ENCODE measurements at places on chromosomes 11 and 22.

DNA sequence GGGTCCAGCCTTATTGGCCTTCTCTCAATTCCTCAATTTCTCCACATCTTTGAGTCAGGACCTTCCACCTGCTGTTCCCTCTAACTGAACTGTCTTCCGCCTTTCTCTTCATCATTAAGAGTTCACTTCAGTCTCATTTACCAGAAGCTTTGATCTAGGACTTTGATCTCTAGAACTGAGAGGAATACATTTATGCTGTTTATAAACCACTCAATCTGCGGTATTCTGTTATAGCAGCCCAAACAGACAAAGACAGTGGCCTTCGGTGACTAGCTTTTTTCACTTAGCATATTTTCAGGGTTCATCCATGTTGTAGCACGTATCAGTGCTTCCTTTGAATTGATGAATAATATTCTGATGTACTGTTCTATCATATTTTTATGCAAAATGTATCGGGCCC lies 10.5 kb downstream of the CLPB start:
- DNase-seq, result no peak

GRCh38 chr11:61453695-61454094 lies 23.8 kb downstream of the SDHAF2 start:
- DNase-seq, result no peak

DNA sequence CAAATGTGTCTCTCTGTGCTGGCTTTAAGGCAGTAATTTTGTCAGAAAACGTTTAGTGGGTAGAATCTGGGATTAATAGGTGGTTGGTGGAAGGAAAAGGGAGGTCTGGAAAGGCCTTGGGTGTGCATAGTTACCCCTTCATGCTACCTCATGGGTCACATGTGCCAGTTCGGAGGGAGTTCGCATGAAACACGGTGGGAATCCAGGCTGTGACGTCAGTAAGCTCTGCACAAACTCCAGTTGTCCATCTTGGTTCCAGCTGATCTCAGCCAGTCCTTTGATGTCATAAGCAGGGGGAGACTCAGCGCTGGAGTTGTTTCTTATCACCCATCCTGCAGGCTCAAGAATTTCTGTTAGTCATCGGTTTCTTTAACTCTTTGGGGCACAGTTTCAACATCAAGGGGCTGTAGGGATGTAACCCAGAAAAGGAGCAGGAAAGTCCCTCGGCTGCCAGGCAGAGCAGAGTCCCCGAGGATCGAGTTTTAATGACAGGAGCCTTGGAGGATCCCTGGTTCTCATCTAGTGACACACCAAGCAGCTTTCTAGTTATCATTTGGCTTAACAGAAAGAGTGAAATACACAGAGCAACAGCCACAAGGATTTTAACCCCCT lies 28.9 kb downstream of the MOV10L1 start:
- peak; percentile 56 for DNase-seq

- DNase-seq, result no peak
Measured at GRCh38 chr11:74279256-74279655, 32.2 kb downstream of the P4HA3 start.

GRCh38 chr22:42855721-42856120 lies 1.4 kb downstream of the ARFGAP3 start:
- no peak for DNase-seq

DNA sequence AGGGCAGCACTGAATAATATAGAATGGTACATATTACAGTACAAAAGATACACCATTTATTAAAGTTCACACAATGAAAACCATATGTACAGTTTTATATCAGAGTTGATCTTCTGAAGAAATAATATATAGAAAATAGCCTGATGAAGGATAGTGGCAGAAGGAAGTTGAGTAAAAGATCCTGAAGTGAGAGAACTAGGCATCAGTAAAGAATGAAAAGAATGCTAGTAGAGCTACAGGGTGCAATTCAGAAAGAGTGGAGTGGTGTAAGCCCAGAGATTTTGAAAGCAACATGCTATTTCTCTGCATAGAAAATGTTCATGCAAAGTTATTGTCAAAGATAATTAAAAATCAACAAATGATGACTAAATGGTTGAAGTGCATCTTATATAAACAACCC lies 1552.7 kb upstream of the TENM4 start:
- no peak for DNase-seq

DNA sequence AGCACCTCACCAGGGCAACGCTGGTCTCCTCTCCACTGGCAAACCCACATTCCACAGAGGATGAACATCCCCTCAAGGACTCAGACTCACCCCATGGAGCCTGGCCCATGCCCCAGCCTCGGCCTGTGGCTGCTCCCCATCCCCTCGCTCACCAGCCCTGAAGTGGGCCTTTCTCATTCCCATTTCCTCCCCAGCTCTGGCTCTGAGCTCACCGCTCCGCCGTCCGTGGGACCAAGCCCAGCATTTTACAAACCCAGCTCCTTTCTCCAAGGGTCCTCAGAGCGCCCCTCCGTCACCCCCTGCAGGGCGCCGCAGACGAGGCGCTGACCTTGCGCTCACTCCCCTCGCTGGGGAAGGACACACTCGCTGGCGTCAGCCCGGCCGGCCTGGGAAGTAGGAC lies 6.9 kb upstream of the IGF2 start:
- DNase-seq, result no peak

GRCh38 chr11:113518716-113519495 lies 43.7 kb upstream of the DRD2 start:
- DNase-seq, result no peak

- DNase-seq, result peak; percentile 15
Measured at GRCh38 chr11:85595285-85595884, 31.8 kb downstream of the DLG2 start.

GRCh38 chr11:27183672-27184457 lies 143.2 kb downstream of the BBOX1 start:
- DNase-seq, result peak; percentile 62

DNA sequence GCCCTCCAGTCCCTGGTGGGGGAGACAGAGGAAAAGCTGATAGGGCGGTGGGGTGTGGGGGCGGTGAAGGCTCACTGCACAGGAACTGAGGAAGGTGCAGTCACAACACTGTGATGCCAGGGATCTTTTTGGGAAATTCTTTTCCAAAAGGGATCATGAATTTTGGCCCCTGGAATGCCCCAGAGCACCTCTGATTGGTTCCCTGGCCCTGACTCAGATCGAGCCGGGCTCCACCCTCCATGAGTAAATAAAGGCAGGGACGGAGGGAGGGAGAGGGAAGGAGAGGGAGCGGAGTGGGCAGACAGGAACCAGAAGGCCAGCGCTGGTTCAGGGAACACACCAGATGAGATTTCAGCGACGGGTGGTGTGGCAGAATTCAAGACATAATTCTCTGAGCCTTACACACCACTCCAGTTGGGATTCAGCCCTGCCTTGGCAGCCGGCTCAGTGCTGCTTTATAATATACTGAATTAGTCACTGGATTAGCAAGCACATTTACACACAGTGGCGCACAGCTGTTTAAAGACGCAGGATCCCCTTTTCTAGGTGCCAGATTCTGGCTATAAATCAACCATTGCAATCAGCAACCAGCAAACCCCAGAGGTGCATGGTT lies 80.3 kb downstream of the ETS1 start:
- peak; percentile 92 for DNase-seq

DNA sequence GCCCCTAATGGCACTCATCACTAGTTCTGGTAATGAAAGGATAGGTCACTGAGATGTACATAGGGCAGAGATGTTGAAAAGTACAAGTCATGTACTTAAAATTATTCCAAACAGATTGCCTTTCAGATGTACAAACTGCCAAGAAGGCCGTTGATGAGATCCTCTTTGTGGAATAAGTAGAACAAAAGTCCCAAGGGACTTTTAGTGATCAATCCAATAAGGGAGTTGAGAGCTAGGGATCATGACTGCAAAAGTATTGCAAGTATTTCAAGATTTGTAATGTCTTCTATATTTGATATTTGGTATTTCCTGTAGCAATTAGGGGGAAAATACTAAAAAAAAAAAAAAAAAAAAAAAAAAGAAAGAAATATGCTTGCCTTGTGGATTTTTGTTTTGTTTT lies 82.2 kb downstream of the ATG16L2 start:
- DNase-seq, result no peak

DNA sequence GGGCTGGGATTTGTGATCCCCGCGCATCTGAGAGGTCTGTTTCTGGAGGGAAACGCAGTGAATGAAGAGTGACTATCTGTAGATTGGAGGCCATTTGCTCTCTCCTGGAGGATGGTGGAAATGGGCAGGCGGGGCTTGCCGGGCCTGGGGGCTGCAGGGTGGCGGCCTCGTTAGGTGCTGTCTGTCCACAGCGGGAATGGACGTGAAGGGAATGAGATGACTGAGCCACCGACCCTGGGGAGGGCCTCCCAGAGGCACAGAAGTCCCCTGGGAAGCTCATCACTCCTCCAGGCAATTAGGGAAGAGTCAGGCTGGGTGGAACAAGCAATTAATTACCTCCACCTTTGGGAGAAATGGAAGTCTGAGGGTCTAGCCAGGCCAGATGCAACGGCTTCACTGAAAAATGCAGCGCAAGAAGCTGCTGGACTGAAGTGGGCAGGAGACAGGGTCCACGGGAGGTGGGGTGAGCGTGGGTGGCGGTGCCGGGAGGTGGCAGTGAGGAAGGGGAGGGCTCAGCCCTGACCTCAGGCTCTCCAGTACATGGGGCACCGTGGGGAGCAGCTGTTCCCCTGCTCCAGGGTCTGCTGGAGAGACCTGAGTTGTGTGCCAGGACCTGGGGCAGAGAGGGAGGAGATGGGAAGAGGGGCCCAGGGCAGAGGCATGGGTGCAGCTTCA lies 524.5 kb downstream of the BRD1 start:
- DNase-seq, result no peak

GRCh38 chr22:46828323-46828900 lies 66.0 kb downstream of the TBC1D22A start:
- DNase-seq, result no peak

DNA sequence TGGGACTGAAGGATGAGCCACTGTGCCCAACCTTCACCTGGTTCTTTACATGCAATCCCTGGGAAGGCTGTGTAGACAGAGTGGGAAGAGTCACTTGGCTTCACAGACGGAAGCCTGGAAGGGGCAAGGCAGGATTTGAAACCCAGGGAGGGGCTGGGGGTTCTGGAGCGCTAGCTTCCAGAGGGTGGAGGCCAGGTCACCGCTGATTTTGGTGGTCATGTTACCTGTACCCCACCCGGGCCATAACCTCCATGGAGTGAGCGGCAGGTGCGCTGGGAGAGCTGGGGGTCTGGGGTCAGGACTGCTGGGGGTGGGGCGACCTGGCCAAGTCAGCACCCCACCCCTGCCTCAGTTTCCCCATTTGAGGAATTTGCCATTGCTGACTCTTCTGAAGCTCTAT lies 38.3 kb downstream of the PDGFB start:
- DNase-seq, result no peak

GRCh38 chr22:29306175-29306834 lies at the start of gene GAS2L1:
GAS2L1 (plus strand) TSS chr22:29306650; CDS start chr22:29308106, 1,456 bp downstream.
- peak; percentile 47 for DNase-seq

- DNase-seq, result no peak
Measured at GRCh38 chr11:77071077-77071476, 4.3 kb downstream of the CAPN5 start.

- DNase-seq, result no peak
Measured at GRCh38 chr22:46584081-46584921, 35.9 kb upstream of the GRAMD4 start.

- DNase-seq, result no peak
Measured at GRCh38 chr11:37774441-37774840, 1176.4 kb upstream of the RAG2 start.

DNA sequence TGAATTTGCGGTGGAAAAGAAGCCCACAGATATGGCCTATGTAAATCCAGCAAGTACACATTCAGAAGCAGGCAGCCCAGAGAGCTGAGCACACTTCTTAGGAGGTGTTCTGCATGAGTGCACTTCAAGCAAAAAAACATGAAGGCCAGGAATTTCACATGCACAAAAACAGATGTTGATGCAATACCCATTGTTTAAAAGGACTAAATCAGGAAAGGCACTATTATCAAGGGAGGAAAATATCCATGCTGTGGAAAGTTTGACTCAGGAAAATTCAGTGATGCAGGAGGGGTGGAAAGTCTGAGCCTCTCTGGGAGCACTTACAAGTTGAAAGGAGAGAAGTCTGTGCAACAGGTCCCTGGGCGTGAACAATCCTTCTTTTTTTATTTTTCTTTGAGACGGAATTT lies 15.8 kb upstream of the CARS1 start:
- DNase-seq, result peak; percentile 95

All from AG09319 (cell line).